Activated CD8-positive, alpha-beta memory T cell treated with anti-CD3 and anti-CD28 coated beads, Interleukin-2, amount 10 ng/mL, durations not matched to agents 7 days and 5 days (primary cell): ENCODE measurements at places on chromosomes 16 and 17. TPM values are rescaled to one million over a fixed set of nuclear protein-coding genes. Genes with fewer than 3 reads are reported as not detected.

Gene CD300LG
- not detected for total RNA-seq

Gene KRT33B
- total RNA-seq: not detected

Gene SLC16A5
- total RNA-seq: 3.2 TPM

Gene PRSS53
- 5.3 TPM for total RNA-seq

Gene PRDM7
- not detected for total RNA-seq

Gene KCNJ2
- not detected for total RNA-seq

Gene SLC7A5
- 220 TPM for total RNA-seq

Gene FZD2
- 0.30 TPM for total RNA-seq

Gene KRTAP2-2
- total RNA-seq: not detected

Gene SLC47A1
- not detected for total RNA-seq

Gene ZP2
- total RNA-seq: not detected

Gene TNFRSF17
- not detected for total RNA-seq

Gene ABCC6
- not detected for total RNA-seq

Gene GCGR
- not detected for total RNA-seq

Gene CD300A
- 15.8 TPM for total RNA-seq

Gene CORO1A
- 1,875 TPM for total RNA-seq

Gene PDIA2
- not detected for total RNA-seq

Gene CLEC18C
- total RNA-seq: 0.20 TPM

Gene ALOX15B
- not detected for total RNA-seq

Gene WIPF2
- 24.1 TPM for total RNA-seq

Gene LRRC37A
- 2.5 TPM for total RNA-seq

Gene KRTAP2-3
- not detected for total RNA-seq

Gene WNK4
- 0.20 TPM for total RNA-seq

Gene TBC1D3C
- total RNA-seq: not detected

Gene ABCA3
- total RNA-seq: 10.9 TPM

Gene ANKRD40
- total RNA-seq: 39.3 TPM

Gene SETD6
- 17.8 TPM for total RNA-seq

Gene TTC19
- 32.6 TPM for total RNA-seq

Gene GPR179
- total RNA-seq: not detected

Gene KIF1C
- total RNA-seq: 39.8 TPM

Gene AFMID
- 24.2 TPM for total RNA-seq

Gene HIRIP3
- total RNA-seq: 49.3 TPM

Gene PRR11
- total RNA-seq: 69.8 TPM

Gene TTLL6
- total RNA-seq: not detected
